ENCODE measurements at places on chromosomes 4 and X.

GRCh38 chr4:6224735-6225134 lies 24.4 kb upstream of the JAKMIP1 start:
- no peak for DNase-seq

DNA sequence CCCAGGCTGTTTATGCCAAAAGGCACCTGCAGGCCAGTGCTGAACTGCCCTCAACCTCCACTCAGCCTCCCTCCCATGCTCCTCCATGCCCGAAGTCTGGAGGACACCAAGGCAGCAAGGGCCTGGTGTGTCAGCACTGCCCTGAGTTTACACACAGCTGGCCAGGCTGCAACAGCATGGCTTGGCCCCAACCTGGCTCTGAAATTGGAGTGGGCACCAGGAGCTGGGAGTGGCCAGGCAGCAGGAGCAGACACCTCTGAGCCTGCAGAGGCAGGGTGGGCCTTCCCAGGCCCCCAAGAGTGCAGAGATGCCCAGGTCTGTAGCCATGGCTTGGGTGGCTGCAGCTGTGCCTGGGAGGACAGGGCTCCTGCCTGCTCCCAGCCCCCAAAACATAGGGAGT lies 571.2 kb upstream of the ACTRT1 start:
- DNase-seq, result no peak

- DNase-seq, result peak; percentile 7
These were observed 76.0 kb downstream of the INTS6L start for GRCh38 chrX:135596495-135596894.

GRCh38 chr4:143771269-143771668 lies 70.8 kb upstream of the FREM3 start:
- no peak for DNase-seq

DNA sequence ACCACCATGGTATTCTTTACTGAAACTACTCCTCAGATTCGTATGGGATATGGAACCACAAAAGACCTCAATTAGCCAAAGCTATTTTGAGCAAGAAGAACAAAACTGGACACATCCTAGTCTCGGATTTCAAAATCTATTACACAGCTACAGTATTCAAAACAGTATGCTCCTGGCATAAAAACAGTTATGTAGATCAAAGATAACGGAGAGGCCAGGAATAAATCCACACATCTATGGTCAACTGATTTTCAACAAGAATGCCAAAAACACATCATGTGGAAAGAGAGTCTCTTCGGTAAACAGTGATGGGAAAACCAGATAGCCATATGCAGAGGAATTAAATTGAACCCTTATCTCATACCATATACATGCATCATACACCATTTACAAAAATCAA lies 155.3 kb downstream of the SPCS3 start:
- no peak for DNase-seq

GRCh38 chrX:115367951-115368350 lies 78.4 kb downstream of the LUZP4 start:
- no peak for DNase-seq

DNA sequence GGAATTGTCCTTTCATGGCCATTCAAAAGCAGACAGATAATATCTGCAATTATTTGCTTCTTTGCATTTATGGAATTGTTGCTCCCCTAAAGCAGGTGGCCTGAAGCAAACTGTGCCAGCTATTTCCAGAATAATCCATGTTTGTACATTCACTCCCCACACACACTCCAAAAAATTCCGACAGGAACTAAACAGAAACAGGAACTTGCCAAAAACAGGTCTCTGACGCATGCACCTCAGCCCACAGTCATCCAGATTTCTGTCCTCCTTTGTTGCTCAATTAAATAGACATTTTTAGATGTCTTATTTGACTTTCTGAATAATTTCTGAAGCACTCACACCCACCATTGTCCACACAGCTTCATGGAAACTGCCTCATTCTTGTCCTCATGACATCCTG lies 71.5 kb upstream of the EDNRA start:
- no peak for DNase-seq

GRCh38 chrX:102808336-102808735 lies 87.8 kb downstream of the GPRASP3 start:
- no peak for DNase-seq

- no peak for DNase-seq
These were observed 95.1 kb downstream of the IL15 start for GRCh38 chr4:141731481-141731880.

DNA sequence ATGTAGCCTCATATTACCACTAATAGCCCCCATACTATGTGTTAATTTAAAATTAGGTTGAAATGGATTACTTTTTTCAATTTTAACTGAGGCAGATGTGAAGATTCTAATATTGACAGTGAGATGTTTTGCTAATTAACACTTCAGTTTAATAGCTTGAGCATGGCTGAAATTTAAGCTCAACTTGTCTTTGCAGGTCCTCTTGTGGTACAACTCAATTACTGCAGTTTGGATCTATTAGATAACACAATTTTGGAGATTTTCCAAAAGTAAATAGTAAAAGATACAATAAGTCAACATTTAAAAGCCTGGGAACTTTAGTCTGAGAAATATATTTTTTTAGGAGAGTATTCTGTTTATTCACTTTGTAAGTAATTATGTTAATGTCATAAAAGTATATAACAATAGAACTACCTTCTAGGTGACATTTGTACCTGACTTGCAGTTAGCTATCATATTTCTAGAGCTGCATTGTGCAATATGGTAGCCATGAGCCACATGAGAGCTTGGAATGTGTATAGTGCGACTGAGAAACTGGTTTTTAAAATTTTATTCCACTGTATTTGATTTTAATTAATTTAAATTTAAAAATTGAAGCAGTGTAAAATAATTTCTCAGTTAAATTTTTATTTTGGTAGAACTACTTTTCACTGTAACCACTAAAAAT lies 73.1 kb upstream of the FMR1 start:
- no peak for DNase-seq

GRCh38 chr4:125280892-125281403 lies 33.8 kb upstream of the FAT4 start:
- no peak for DNase-seq

DNA sequence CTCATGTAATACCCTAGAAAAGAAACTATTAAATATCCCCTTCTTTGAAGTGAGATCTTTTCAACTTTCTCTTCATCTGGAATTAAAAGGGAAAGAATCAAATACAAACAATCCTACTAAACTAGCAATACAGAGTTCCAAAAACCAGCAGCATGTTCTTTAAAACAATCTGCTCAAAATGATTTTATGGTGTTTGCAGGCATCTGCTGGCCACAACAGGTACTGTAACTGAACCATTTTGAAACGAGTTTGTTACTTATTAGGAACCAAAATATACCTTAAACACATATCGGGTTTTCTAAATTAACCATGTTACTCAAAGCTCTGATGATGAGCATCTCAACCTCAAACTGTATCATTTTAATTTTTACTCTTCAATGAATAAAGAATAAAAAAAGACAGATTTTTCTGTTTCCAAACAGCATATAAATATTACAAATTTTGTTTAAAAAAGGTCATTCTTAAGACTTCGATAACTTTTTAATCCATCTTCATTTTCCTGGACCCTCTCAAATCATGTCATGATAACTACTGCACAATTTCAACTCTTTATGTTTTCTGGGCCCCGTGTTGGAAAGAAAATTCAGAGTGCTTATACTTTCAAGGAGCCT lies 56.5 kb downstream of the ARAP2 start:
- DNase-seq, result no peak

GRCh38 chr4:5900844-5901243 lies 8.0 kb upstream of the CRMP1 start:
- no peak for DNase-seq

GRCh38 chr4:182855877-182856276 lies 61.3 kb downstream of the DCTD start:
- no peak for DNase-seq

DNA sequence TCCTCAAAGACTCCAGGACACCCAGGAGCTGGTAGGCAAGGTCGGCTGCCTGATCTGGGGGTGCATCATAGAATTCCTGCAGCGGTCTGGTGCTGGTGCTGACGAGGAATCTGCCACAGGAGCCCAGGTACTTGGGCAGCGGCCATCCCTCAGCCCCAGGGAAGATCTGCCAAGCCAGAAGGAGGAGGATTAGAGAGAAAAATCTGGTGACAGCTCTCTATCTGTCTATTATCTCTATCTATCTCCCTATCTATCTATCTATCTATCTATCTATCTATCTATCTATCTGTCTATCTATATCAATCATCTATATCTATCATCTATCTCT lies 46.7 kb downstream of the DIPK2B start:
- no peak for DNase-seq

DNA sequence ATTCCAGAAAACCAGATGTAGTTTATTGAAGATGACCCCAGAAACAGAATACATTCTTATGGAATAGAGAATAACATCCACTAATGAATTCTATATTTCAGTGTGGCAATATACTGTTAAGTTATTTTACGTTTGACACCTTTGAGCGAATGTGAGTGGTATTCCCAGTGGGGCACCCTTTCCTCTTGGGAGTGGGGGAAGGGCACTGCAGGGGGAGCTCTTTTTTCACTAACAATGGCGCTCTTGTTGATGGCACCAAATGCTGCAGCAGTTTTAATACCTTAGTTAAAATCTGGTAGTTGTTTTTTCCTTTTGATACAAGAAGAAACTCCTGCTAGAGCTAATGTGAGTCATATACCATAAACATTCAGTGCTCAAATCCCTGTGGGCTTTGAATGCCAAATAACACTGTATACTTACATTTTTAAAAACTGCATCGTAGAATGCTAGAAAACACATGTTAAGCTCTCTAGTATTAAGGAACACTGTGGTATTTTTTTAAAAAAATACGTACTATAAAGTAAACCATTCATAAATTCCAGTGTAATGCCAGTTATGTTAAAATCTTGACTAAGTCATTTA lies 178.5 kb downstream of the DCHS2 start:
- DNase-seq, result no peak

All from stimulated activated CD8-positive, alpha-beta memory T cell treated with anti-CD3 and anti-CD28 coated beads, Interleukin-4, amount 100 ng/mL, for 1 hour (primary cell).